ENCODE measurements at places on chromosomes 4 and X.

GRCh38 chr4:77465271-77465670 is 140.3 kb upstream of the CXCL13 start:
- no peak for DNase-seq

DNA sequence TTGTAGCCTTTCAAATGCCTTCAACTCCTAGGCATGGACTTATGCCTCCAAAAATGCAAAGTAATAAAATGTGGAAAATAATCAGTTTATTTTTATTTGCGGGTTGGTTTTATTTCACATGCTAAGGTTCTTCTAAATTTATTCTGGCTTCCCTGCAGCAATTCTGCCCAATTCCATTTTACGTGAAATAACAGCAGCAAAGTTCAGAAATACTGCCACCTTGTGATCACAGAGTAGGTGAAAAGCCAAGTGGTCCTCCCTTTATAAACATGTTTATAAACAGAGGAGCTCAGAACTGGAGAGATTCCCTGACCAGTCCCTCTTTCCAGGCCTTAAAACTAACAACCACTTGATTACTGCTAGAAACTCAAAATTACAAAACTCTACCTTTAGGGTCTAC is 14.7 kb upstream of the DCHS2 start:
- DNase-seq, result no peak

GRCh38 chr4:98638661-98639060 is 19.8 kb downstream of the TSPAN5 start:
- no peak for DNase-seq

DNA sequence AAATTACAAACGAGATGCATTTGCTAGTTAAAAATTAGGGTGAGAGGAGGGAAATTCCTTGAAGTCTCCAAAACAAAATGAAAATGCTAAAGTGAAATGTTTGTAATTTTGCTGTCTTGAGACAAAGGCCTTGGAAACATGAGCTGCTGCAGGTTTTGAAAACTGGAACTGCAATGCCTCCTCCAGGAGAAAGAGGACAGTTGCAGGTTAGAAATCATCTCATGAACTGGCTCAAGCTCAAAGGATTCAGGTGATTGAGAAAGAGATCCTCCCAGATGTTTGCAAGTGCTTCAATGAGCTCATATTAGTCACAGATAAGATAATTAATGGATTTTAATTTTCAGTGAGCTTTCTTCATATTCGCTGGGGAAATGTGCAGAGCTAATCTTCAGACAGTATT is 32.4 kb downstream of the SMPX start:
- DNase-seq, result no peak

GRCh38 chr4:76326515-76326914 is 20.0 kb downstream of the STBD1 start:
- DNase-seq, result no peak

GRCh38 chr4:39877971-39878370 is 99.7 kb downstream of the PDS5A start:
- no peak for DNase-seq

GRCh38 chr4:74437866-74438265 is 7.1 kb upstream of the AREG start:
- no peak for DNase-seq

GRCh38 chr4:18012134-18012806 is 9.3 kb downstream of the LCORL start:
- no peak for DNase-seq

DNA sequence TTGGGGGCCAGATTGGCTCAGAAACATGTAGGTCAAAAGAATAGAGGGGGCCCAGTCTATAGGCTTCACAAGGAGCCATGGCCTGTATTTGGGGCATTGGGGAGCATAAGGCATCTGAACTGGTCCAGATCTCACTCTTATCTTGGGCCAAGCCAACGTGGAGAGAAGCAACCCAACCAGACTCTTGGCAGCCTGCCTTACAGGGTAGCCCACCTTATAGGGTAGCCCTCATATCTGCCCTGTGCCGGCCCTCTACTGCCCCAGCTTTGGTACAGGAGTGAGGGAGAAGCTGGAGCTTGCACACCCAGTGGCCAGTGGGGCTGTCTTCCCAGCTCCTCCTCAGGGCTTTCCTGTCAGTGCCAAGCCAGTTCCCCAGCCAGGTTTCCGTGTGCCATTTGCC is 142.2 kb downstream of the AMMECR1 start:
- DNase-seq, result no peak

- no peak for DNase-seq
These were observed 15.9 kb downstream of the SH3TC1 start for GRCh38 chr4:8215001-8215427.

- DNase-seq, result no peak
These were observed 955.5 kb upstream of the PRKX start for GRCh38 chrX:4668802-4669536.

DNA sequence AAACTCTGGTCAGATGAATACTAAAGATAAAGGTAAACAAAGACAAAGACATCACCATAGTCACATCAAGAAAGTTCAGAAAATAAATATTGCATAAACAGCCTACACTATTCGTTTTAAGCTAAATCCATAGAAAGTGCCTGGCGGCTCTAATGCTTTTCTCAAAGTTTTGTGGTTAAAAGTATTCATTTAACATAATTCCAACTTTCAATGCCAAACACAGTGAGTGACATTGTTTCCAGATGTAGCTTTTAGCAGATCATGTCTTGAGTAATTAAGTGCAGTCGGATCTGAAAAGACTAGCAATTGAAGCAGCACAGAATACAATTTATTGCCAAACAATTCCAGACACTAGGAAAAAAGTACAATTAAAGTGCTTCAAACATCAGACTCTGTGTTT is 287.1 kb upstream of the ADGRL3 start:
- no peak for DNase-seq

DNA sequence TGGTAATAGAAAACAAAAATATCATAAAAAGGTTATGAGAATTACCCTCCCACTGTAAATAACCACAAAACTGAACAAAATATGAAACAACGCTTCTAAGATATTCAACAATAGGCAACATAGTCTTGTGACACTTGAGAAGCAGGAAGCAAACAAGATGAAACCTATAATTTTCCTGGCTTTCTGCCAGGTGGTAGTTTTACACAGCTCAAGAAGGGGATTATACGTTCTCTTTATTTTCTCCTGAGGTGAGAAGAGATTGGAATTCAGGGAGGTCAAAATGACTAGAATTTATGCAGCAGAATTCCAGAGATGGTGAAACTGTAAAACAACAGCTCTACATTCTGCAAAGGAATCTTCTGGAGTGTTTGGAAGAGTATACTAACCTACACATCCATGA is 186.0 kb downstream of the HHIP start:
- DNase-seq, result no peak

DNA sequence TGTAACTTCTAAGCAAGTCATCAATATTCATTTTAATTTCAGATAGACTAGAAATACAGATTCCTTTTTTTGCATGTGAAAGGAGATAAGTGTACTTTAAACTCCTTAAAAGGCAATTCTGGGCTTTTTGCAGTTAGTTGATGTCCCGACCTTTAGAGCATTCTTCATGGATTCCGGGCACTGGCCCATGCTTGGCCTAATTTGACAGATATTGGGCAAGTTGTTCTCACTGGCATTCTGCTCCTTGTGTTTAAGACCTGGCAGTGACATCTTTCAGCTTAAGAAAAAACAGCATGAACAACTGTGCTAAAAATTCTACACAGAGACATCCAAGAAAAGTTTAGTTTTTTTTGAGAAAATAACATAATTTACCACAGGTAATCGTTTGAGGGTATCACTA is 1037.2 kb downstream of the PCDH18 start:
- DNase-seq, result no peak

- DNase-seq, result no peak
These were observed 45.8 kb downstream of the NELFA start for GRCh38 chr4:1962980-1963379.

DNA sequence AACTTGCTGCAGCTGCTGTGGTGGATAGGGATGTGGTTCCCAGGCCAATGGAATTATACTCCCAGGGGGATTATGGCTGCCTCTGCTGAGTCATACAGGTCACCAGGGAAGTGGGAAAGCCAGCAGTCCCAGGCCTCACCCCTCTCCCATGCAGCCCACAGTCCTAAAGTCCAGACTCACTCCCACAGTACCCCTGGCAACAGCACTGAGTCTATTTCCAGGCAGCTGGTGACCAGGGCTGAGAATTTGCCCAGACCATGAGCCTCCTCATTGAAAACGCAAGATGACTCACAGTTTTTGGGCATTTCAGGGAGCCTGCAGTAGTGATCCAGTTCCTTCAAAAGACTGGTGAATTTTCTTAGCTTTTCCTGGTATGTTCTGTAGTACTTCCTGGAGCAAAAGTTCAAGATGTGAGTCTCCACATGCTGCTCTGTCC is 137.6 kb downstream of the NPNT start:
- no peak for DNase-seq

GRCh38 chrX:106177982-106178321 is 9.8 kb downstream of the PWWP3B start:
- DNase-seq, result no peak

DNA sequence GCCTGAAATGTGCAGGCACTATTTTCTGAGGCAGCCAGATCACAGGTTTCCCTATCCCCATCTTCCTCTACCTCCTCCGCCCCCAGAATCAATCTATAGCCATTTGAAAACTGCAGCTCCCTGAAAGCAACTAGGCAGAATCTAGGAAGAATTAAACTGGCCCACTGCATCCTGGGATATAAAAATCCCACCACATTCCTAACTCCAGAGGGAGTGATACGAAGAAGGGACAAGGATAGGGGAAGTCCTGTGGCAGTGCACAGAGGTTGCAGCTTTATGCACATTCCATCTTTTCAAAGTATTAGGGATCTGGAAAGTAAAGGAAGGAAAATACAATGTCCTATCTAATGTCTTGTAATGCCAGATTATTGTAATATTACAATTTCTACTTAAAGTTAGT is 18.3 kb upstream of the HERC3 start:
- no peak for DNase-seq

DNA sequence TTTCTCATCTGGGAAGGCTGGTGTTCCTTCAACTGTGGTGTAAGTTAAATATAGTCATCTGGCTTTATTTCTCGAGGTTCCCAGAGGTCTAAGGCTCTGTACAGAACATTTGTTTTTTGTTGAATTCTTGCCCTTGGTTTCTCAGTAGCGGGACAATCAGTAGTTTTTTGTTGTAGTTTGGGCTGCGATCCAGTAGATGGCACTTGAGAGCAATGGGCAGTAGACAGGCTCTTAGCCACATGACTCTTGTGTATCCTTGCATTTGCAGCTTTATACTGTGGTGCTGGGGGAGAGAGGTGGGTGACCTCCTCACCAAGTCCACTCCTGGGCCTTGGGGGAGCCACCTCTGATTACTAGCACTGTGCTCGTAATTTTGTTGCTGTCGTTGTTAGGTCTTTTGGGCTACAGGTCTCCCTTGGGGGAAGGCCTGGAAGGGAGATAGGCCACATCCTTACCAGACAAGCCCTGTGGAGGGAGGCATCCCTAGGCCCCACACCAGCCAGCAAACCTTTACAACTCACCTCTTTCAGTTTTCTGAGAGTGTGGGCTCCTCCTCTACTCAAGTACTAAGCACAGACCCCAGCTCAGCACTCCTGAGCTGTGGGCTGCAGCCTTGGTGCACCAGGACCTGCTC is 8.1 kb downstream of the ETDB start:
- peak; percentile 30 for DNase-seq

GRCh38 chr4:185341841-185342240 is 53.9 kb downstream of the LRP2BP start:
- no peak for DNase-seq

DNA sequence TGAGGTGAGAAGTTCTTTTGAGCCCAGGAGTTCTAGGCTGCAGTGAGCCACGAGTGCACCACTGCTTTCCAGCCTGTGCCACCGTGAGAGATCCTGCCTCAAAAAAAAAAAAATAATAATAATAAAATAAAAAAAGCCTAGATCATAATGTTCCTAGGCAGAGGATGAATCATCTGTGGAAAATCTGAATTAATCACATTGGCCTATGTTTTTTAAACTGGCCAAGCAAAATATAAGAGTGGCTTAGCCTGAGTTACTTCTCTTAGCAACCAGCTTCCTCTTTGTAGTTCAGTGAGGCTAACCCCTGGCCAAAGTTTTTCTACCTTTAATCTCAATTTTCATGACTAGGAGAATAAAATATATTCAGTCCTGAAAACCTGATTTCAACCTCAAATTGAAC is 614.6 kb downstream of the PPP4R3C start:
- DNase-seq, result no peak

- DNase-seq, result no peak
These were observed 28.2 kb upstream of the PGK1 start for GRCh38 chrX:78075787-78076389.

GRCh38 chr4:2348786-2349185 is 69.7 kb downstream of the ZFYVE28 start:
- DNase-seq, result no peak

GRCh38 chr4:94621491-94622080 is 136.2 kb upstream of the BMPR1B start:
- DNase-seq, result no peak

DNA sequence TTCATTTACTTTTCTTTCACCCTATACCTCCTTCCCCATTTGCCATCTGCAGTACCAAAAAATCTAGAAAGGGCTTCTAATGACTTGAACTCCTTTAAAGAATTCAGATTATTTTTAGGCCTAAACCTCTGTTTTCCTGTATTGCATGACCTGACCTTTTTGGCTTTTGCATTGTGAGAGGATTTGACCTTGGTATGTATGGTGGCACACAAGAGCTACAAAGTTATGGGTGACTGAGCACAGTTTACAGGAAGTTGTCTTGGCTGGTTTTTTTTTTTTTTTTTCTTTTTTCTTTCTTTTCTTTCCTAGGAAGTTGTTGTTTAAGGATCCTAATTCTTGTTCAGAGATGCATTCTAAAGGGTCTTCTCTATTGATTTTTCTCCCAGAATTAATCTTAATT is 32.0 kb upstream of the MTMR8 start:
- DNase-seq, result no peak

DNA sequence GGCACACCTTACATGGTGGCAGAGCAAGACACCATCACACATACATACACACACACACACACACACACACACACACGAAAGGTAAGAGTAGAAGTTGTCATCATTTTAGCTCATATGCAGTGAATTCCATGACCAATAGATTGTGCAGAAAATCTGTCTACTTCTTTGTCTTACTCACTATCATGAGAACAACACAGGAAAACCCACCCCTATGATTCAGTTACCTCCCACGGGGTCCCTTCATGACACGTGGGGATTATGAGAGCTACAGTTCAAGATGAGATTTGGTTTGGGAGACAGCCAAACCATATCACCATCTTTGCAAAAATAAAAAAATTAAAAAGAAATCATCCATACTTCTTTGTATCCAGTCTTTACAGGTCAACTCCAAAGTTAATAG is 221.1 kb downstream of the BMPR1B start:
- no peak for DNase-seq

GRCh38 chr4:95466791-95467190 is 82.0 kb downstream of the UNC5C start:
- DNase-seq, result no peak
